ENCODE measurements at places on chromosomes 3 and 15. TPM values are rescaled to one million over a fixed set of nuclear protein-coding genes. Genes with fewer than 3 reads are reported as not detected.

GRCh38 chr15:27824841-27825422 lies 274.2 kb downstream of the OCA2 start:
- no peak for DNase-seq

- no peak for DNase-seq
Observed at GRCh38 chr3:110343945-110344344, 727.7 kb upstream of the NECTIN3 start.

The DGKG gene
- polyA plus RNA-seq, result 0.95 TPM

The ABI3BP gene
- 7.1 TPM for polyA plus RNA-seq

DNA sequence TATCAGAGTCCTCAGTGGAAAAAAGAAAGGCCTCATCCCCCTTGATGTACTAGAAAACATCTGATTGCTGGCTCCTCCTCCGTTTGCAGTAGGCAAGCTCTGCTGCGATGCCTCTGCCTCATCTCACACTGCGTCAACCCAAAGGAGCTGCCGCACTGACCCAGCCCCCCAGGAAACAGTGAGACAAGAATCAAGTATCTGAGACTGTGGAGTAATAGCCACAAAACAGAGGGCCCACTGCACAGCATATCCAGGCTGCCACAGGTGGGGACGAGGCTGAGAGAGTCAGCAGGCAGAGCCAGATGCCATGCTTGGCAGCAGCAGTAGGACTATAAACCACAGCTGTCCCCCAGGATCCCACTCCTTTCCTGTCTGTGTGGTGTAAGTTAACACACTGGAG lies 165.9 kb downstream of the STAC start:
- no peak for DNase-seq

The ROPN1 gene
- polyA plus RNA-seq, result not detected

DNA sequence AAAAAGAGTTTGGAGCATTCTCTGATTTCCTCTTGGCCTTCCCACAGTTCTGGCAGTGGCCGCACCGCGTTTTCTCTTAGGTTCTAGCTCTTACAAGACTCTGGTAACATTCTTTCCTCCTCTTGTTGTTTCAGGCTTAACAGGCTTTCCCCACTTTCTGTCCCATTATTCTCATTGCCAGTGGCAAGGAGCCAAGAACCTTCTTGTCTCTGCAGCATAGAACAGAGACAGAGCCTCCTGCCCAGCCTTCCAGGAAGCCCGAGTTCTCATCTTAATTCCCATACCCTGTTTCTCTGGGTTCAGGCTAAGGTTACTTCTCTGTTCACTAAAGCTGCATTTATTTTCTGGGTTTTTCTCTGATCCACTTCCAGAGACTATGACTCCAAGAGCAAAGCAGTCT lies 61.1 kb downstream of the DUT start:
- peak; percentile 19 for DNase-seq

GRCh38 chr3:16302082-16302631 lies 37.1 kb downstream of the OXNAD1 start:
- no peak for DNase-seq

The CLDN1 gene
- 6.2 TPM for polyA plus RNA-seq

GRCh38 chr15:101466188-101466587 lies 23.3 kb downstream of the PCSK6 start:
- DNase-seq, result no peak

The GABRR3 gene
- not detected for polyA plus RNA-seq

The GOLGA6B gene
- polyA plus RNA-seq, result not detected

- DNase-seq, result no peak
Observed at GRCh38 chr15:39248204-39248603, 332.7 kb upstream of the THBS1 start.

The ACKR2 gene
- polyA plus RNA-seq, result 0.86 TPM

The PEX5L gene
- polyA plus RNA-seq, result 0.32 TPM

- peak; percentile 30 for DNase-seq
Observed at GRCh38 chr3:39809995-39810595, 686 bp downstream of the MYRIP start.

DNA sequence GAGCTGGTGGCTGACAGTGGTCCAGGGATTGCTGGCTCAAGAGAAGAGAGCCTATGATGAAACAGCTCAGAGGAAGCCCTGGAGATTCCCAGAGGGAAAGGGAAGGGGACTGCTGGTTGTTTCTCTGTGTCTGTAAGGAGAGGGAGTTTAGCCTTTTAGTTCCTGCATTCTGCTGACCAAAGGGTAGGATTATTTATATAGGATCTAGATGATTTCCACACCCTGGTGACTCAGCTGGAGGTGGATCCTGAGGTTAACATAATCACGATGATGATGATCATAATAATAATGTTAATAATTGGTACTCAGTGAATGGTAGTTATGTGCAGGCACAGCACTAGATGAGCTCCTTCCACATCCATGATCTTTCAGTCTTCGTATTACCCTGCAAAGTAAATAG lies 144.9 kb downstream of the EPHB1 start:
- no peak for DNase-seq

GRCh38 chr15:75025548-75026260 lies 2.3 kb downstream of the PPCDC start:
- no peak for DNase-seq

The GTF2A2 gene
- 139 TPM for polyA plus RNA-seq

GRCh38 chr15:78229431-78230406 lies 4.6 kb downstream of the ACSBG1 start:
- DNase-seq, result no peak

DNA sequence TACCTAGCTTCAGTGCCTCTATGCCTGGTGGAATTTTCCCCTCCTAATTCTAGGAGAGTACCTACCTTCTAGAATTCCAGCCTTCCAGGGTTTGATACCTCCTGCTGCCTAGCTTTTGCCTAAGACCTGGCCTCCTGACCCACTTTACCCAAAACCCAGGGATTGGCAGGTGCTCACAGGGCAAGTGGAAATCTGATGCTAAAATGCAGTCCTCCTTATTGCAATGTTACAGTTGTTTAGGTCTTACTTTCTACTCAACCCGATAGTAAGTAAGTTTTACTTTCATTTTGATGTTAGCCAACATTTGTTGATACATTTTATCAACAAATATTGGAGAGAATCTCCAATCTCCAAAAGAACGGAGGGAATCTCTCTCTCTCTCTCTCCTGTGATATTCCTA lies 275.9 kb downstream of the DOCK3 start:
- DNase-seq, result no peak

GRCh38 chr3:191441687-191442086 lies 19.3 kb upstream of the PYDC2 start:
- DNase-seq, result no peak

The TRNT1 gene
- 17.5 TPM for polyA plus RNA-seq

DNA sequence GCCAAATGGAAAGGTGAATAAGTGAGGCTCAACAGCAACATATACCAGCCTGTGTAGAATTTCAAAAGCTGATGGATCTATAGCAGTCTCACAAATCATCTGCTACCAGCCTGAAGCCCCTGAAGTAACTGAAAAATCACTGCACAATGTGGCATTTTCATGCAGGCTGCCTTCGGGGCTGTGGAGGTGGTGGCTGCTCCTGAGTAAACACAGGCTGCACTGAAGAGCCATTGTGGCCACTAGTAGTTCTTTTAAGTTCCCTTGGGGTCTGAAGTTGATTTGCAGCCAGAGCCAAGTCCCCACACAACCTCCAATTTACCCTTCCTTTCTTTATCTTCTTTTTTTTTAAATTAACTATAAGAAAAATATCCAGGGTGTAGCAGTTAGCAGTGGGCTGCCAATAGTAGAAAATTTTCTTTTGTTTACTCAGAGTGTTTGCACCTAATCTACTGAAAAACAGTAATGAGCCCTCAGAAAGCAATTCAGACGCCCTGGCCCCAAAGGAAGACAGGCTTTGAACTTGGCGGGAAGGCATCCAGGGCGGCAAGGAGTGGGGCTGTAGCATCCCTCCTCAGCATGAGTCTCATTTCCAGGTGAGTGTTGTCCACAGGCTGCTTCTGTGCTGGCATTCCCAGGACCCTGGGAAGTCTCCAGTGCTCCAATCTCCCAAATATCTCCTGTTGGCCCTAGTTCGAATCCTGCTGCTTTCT lies 13.3 kb upstream of the SUSD5 start:
- no peak for DNase-seq

The GABRG3 gene
- polyA plus RNA-seq, result not detected
